ENCODE measurements at places on chromosomes 4 and X.
A peak's percentile ranks its signal among the peaks of the same experiment; 100 is the strongest.

DNA sequence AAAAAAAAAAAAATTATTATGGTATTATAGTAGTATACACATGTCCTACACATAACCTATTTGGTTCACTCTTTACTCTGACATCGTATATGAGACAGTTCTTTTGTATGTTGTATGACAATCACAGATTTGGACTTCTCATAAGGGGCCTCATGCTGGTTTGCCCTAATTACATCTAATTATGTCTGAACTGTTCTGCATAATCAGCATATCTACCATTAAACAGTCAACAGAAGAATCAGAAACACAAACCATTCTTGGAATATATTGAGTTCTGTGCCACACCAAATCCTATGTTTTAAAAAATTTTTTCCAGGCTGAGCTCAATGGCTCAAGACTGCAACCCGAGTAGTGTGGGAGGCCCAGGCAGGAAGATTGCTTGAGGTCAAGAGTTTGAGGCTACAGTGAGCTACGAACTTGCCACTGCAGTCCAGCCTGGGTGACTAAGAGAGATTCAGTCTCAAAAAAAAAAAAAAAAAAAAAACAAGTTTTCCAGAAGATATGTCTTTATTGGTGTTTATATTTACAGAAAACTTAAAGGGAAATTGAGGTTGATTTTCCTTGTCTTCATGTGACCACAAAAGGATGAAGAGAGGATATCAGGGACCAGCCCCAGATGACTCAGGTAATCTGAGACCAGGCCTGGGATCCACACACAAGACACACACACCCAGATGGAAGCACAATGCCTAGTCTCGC is 22.2 kb downstream of the TRIM61 start:
- DNase-seq = peak; percentile 3

DNA sequence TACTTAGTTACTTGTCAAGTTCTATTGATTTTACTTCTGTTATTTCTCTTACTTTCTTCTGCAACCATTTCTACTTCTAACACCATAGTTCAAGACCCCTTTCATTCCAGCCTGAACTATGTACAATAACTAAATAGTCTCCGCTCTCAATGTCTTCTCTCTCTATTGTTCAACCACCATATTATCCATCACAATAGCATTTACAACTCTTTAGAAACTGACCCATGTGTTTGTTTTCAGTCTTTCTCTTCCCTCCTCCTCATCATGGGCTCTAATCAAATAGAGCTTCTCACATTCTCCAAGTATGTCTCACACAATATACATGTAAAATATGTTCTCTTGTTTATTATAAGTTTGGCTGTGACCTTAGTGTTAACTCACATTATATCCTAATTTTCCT is 143.6 kb downstream of the ZAR1 start:
- DNase-seq = peak; percentile 8

GRCh38 chr4:134027931-134028330 is 173.7 kb downstream of the PABPC4L start:
- peak; percentile 75 for DNase-seq

DNA sequence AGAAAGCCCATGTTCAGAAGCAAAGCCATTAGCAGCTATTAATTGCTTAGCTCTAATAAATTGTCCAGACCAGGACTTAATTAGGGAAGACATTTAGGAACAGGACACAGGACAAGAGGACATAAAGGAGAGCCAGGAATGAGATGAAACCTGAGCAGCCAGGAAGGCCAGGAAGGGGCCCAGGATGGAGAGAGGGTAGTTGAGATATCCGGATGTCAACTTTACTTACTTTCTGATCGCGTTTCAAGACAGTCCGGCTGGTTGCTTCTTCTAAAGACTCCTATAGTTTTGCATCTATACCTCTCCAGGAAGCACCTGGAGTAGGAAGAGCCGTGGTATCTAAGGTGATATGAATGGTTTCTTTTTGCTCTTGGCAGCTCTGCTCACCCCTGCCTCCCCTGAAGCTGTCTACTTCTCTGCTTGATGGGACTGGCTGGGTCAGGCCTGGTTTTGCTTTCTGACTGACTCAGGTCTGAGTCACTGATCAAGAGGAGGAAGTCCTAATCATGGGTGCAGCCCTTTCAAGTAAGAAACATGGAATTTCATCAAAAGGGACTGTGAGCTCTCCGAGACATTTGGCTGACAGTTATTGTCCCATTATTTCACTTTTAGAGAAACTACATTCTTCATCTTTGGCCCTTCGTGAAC is 733.3 kb downstream of the RPA4 start:
- DNase-seq = peak; percentile 72

DNA sequence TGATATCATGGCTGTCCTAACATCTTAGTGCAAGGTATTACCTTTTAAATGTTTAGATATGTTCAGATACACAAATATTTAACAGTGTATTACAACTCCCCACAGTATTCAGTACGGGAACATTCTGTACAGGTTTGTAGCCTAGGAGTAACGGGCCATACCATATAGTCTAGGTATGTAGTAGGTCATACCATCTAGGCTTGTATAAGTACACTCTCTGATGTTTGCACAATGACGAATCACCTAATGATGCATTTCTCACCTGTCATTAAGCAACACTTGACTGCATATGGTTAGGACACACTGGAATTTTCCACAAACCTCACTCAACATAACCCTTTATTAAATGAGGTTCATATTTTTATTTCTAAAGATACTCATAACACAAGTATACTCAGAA is 67.7 kb downstream of the THOC2 start:
- peak; percentile 7 for DNase-seq

DNA sequence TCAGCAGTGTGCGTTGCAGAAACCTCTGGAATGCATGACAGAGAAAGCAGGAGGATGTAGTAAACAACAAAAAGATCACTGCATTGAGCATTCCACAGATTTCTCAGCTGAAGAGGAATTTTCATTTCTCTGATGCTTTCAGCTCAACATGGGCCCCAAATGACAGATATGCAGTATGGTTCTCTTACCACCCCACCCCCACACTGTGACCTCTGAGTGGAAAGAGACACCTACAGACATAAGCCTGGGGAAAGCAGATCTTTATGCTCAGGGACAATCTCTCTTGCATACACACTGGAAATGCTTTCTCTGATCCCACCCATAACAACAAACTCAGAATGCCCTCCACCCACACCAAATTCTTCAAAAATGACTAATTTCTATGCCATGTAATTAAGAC is 983.7 kb upstream of the LCORL start:
- DNase-seq = peak; percentile 42

All from ELR (cell line).